ENCODE measurements at places on chromosomes 4 and X.
A peak's percentile ranks its signal among the peaks of the same experiment; 100 is the strongest.

- no peak for DNase-seq
These were observed 40.4 kb downstream of the CPEB2 start for GRCh38 chr4:15042529-15043167.

GRCh38 chrX:45571453-45571852, 370.8 kb upstream of the DIPK2B start:
- no peak for DNase-seq

DNA sequence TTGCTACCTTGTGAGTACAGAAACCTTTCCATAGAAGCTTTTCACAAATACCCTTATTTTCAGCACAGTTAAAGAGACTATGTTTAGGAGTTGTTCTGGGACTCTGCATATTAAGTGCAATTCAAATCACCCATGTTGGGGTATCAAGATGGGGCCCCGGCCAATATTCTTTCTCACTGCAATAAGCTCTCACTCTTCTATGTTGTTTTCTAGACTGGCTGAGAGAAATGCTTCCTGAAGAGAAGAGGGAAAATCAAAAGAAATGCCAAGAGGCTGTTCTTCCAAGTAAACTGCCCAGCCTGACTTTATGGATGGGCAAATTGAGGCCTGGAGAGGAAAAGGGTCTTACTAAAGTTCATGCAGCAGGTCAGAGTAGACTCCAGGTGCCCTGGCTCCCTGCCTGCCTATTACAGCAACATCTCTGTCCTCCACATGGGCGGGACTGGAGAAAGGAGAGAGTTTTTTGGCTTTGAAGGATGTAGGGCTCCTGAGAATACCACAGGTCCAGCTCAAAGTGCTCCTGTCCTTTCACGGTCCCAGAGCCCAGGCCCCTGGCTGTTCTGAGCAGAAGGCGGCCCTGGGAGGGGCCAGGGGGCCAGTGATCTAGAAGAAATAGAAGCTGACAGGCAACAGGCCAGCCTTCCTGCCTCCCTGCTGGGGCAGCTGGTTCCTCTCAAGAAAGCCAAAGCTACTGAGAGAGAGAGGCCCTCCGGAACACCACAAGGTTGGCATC, 745 bp upstream of the IQSEC2 start:
- DNase-seq, result no peak

- no peak for DNase-seq
These were observed 13.3 kb upstream of the SYTL4 start for GRCh38 chrX:100745205-100745604.

GRCh38 chr4:188121530-188121929, 12.1 kb upstream of the TRIML2 start:
- no peak for DNase-seq

DNA sequence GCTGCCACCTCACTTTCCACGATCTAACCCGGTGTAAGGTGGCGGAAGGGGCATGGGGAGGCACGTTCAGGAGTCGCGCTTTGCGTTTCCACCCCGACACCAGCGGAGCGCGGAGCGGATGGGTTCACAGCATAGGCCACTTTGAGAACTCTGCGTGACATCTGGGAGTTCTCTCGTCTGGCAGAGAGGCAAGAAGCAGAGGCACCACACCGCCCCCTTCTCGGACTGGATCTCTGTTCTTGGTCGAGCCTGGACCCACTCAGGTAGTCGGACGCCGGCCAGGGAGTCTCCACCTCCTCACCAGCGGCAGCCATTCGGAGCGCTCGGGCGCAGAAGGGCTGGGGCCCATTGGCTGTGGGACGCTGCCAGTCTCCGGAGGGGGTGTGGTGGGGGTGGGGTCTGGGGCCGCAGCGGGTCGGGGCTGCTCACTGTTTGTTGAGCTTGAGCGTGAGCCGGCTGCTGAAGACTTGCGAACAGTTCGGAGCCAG, at the start of gene DACH2:
DACH2 (plus strand) TSS at position 428 of the 488 bp plus-strand sequence.
- DNase-seq, result peak; percentile 98

- no peak for DNase-seq
These were observed 550 bp upstream of the CHM start for GRCh38 chrX:86047936-86048280.

GRCh38 chr4:48484494-48485168, 1.5 kb downstream of the SLC10A4 start:
- DNase-seq, result peak; percentile 51

DNA sequence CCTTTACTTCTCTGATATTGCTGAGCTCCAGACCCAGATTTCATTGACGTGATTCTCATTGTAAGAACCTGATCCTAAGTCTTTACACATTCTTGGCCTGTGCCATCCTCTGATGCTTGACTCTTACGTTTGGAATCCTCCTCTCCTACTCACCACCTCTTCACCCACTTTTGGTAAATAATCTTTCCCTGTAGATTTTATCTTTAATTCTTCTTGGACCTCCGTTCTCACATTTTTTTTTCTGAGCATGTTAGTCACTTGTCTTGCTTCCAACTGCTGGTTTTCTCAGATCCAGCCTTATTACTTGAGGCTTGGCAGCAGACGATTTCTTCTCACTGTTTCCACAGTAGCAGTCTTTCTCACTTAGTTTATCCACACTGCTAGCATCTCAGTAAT, 12.4 kb upstream of the SH3RF1 start:
- no peak for DNase-seq

DNA sequence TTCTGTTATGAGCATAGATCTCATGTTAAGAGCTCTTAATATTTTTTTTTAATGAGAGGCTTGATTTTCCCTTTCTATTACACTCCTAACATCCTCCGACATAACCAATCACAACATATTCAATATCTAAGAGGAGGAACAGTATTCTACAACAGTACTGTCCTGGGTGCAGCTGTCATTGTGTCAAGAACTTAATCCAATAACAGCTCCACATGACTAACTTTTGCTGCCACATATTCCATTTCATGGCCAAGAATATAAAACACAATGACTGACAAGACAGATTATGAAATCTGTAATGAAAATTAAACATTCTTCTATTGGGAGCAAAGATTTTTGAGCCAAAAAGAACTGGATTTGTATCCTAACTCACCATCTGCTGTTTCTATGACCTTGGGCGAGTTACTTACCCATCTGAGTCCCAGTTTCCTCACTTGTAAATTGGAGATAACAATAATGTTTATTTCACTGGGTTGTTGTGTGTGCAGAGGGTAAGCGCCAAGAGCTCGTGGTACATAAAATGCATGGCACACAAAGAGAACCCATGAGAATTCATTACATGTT, 405.6 kb downstream of the SPRY1 start:
- no peak for DNase-seq

DNA sequence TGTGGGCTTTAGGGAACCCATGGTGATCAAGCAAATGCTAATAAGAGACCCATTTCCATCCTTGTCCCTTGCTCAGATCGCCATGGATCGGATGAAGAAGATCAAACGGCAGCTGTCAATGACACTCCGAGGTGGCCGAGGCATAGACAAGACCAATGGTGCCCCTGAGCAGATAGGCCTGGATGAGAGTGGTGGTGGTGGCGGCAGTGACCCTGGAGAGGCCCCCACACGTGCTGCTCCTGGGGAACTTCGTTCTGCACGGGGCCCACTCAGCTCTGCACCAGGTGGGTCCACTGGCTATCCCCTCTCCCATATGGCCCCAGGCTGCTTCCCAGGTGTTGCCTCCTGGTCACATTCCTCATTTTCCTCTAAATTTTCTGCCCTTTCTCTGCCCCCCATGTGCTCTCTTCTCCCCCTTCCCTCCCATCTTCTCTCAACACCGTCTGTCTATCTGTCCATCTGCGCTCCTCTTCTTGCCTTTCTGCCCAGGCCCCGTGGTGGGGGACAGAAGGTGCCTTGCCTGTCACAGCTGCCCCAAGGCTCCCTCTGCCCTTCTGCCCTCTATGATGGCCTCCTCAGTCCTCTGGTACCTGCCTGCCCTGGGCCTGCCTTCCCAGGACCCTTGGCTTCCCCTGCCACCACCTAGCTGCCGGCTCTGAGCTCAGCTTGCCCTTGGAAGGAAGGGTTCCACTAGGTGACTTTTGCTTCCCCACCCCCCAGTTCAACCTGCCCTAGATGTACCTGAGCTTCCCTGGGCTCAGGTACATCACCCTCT, 5.2 kb downstream of the CDK16 start:
- no peak for DNase-seq

- DNase-seq, result no peak
These were observed 69.2 kb downstream of the MTNR1A start for GRCh38 chr4:186486172-186486571.

DNA sequence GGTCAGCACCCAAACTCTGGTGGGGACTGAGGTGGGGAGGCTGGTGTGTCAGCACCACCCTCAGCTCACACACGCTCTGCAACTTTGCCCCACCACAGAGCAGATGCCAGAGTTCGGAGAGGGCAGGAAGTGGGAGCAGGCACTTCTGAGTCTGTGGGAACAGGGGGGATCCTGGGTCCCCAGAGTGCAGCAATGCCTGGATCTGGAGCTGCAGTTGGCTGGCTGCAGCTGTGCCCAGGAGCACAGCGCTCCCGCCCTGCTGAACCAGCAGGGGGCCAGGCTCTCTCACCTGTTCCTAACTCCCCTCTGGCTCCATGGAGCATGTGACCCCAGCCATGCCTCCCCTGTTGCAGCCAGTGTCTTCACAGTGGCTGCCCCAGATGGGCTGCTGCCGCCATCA, 252.4 kb downstream of the SPOCK3 start:
- DNase-seq, result peak; percentile 1

GRCh38 chrX:8140986-8141744, 29.9 kb downstream of the VCX2 start:
- no peak for DNase-seq

DNA sequence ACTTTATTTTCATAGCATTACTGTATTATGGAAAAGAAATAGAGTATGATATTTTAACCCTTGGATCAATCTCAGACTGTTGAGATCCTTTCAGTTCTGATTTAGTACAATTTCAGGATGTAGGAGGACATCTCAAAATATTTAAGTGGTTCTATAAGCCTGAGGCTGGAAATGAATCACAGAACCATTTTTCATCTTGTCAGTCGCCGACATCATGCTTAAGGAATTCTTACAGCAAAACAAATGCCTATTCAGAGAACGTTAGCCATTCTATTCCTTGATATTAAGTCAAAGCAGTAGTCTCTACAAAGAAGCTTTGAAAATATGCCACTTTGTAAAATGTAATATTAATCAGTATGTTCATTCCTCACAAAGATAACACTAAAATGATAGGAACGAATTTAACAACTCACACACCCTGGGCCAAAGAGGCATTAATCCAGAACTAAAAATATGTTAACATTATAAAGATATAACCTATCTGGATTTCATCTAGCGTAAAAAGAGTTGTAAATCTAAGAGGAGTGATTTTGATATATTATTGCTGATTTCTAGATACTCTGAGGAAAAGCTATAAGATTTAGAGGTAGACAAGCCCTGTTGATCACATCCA, 152.0 kb downstream of the GASK1B start:
- no peak for DNase-seq

DNA sequence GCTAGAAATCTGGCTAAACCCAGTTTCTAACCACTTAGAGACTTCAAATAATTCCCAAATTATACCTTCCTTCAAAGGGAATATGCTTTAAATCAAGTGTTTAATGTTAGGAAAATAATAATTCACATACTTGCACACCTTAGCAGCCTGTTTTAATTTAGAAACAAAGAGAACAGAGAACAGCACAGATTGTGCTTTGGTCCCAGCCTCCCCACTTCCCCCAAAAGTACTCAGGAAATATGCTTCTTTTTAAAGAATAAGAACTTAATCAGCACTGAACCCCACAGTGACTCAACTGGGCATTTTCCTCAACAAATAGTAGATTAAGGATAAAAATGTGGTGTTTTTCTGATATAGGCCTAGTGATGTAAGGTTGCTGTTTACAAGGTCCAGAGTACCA, 295.8 kb downstream of the GBA3 start:
- no peak for DNase-seq

DNA sequence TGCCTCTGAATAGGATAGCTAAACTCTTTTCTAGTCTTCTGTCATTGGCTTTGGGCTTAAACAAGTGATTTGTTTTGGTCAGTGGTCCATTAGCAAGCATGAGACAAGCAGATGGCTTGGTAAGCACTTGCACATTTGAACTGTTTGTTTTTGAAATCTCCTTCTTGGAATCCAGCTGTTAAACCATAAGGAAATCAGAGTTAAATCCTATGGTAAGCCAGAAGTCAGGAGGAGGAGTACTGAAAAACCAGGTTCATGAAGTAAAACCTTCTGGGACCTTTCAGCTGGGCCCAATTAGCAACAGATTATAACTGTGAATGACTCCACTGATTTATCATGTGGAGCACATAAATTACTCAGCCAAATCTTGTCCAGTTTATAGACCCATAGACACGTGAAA, 1042.5 kb upstream of the PABPC4L start:
- DNase-seq, result peak; percentile 84

DNA sequence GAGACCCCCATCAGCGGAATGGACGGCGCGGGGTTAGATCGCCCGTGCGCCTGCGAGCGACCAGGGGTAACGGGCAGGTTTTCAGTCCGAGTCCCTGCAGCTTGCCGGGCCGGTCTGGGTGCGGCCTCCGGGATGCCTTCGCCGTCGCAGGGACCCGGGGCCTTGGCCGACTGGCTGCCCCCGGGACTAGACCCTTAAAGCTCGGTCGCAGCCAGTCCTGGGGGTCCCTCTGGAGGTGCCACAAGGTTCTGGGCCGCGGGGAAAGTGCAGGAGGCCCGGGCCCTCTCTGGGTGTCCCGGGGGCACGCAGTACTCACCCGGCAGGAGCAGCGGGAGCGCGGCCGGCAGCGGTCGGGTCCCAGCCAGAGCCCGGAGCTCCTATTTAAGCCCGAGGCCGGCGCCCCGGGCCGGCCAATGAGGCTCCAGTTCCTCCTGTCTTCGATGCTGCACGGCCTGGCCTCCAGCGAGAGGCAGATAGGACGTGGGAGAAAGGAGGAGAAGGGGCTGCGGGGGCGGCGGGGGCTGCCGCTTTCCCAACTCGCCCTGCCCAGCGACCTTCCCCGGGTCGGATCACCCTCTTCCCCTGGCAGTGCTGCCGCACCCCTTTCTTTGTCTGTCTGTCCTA, at the start of gene SPON2:
SPON2 (minus strand) TSS at position 356 of the 624 bp plus-strand sequence.
- no peak for DNase-seq

DNA sequence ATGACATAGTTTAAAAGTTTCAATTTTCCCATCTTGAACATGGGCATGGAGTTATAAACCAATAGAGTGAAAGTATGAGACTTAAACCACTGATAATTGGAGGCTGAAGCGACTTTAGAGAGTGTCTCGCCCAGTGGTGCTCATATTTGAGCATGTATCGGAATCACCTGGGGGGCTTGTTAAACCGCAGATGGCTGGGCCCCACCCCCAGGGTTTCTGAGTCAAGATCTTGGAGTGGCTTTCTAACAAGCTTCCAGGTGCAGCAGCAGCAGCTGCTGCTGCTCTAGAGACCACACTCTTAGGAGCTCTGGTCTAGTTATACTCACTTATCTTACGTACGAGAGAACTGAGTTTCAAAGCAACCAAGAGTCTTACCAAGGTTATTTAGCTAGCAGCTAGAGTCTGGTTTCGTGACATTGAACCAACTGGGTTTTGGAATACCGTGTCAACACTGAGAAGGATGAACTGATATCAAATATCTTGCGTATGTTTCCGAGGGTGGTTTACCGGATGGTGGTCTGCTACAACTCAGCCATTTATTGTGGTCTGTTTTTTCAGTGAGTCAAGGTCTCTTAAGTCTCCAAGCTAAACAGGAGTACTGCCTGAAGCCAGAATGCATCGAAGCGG, 5.9 kb downstream of the PHEX start:
- no peak for DNase-seq
